ENCODE measurements at places on chromosomes 3 and 15. TPM values are rescaled to one million over a fixed set of nuclear protein-coding genes. Genes with fewer than 3 reads are reported as not detected.

The IGSF11 gene
- 0.27 TPM for total RNA-seq

The ALDH1L1 gene
- total RNA-seq, result 7.7 TPM

The ATP13A5 gene
- not detected for total RNA-seq

The SENP8 gene
- total RNA-seq, result 3.1 TPM

The GRAMD1C gene
- total RNA-seq, result 8.2 TPM

The LMCD1 gene
- 7.1 TPM for total RNA-seq

The STX19 gene
- total RNA-seq, result 23.4 TPM

The GPR27 gene
- 0.49 TPM for total RNA-seq

The BFSP2 gene
- not detected for total RNA-seq

The MYLK gene
- total RNA-seq, result 99.0 TPM

The EFHB gene
- total RNA-seq, result 2.4 TPM

The ZNF860 gene
- total RNA-seq, result 0.79 TPM

The LDHAL6B gene
- not detected for total RNA-seq

The P3H2 gene
- 46.4 TPM for total RNA-seq

The GOLGA6L1 gene
- not detected for total RNA-seq

The DGKG gene
- total RNA-seq, result 0.49 TPM

The MAPKBP1 gene
- total RNA-seq, result 15.2 TPM

The MUC4 gene
- total RNA-seq, result 356 TPM

The AADACL2 gene
- 0.11 TPM for total RNA-seq

The CFAP161 gene
- not detected for total RNA-seq

The SERPINI1 gene
- total RNA-seq, result 1.7 TPM

The KIF23 gene
- total RNA-seq, result 8.7 TPM

The GASK1A gene
- 1.1 TPM for total RNA-seq

The CPEB1 gene
- total RNA-seq, result 0.58 TPM

The SLC38A3 gene
- not detected for total RNA-seq

The CSPG5 gene
- 0.46 TPM for total RNA-seq

The TYRO3 gene
- 2.0 TPM for total RNA-seq

The TMEM207 gene
- not detected for total RNA-seq

The GP5 gene
- not detected for total RNA-seq

The H1-8 gene
- not detected for total RNA-seq

The EPHA3 gene
- 1.0 TPM for total RNA-seq

The ZXDC gene
- 30.2 TPM for total RNA-seq

The IL12A gene
- 0.17 TPM for total RNA-seq

The GOLGA8Q gene
- total RNA-seq, result 0.43 TPM

The HYAL3 gene
- 2.8 TPM for total RNA-seq

The DNAJA4 gene
- 39.6 TPM for total RNA-seq

The ZCWPW2 gene
- 0.98 TPM for total RNA-seq

The ST3GAL6 gene
- 2.8 TPM for total RNA-seq

The CAMK2N2 gene
- 0.39 TPM for total RNA-seq

The ZMYND10 gene
- total RNA-seq, result 0.47 TPM
